ENCODE measurements at places on chromosomes 16 and 17.

- no peak for DNase-seq
Observed at GRCh38 chr16:64133366-64133765, 988.5 kb downstream of the CDH11 start.

DNA sequence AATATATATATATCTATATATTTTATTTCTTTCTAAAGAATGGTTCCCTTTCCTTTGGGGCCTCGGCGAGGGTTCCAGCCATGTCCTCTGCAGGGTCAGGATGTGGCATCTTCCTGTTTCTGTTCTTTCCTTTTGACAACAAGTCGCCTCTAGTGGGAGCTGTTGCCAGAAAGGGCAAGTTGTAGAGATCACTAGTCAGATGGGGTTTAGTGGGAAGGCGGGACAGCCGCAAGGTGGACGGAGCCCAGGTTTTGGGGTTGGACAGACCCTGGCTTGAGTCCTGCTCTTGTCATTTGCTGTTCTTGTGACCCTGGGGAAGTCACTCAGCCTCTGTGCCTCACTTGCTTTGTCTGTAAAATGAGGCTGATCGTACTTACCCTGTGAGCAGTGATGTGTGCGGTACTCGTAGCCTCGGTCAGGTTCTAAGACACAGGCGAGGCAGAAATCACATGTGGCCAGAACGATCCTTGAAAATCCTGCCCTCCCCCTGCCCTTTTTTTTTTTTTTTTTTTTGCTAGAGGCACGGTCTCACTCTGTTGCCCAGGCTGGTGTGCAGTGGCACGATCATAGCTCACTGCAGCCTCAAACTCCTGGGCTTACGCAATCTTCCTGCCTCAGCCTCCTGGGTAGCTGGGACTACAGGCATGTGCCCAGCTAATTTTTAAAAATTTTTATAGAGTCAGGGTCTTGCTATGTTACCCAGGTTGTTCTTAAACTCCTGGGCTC lies 80.1 kb downstream of the ABCC6 start:
- no peak for DNase-seq

- DNase-seq: no peak
Observed at GRCh38 chr17:79024901-79025737, 1.1 kb downstream of the C1QTNF1 start.

DNA sequence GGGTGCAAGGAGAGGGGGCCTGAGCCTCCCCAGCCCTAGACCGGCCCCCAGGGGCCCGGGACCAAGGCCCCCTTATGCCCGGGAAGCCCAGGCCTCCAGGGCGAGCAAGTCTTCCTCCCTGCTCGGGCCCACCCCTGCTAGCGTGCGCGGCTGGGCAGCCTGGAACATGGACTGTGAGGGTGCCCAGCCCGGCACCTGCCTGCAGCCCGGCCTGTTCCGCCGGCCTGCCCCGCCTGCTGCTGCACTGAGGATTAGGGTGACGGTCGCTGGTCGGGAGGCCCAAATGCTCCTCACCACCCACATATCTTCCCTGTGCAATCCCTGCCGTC lies 6.0 kb downstream of the HS3ST6 start:
- no peak for DNase-seq

- no peak for DNase-seq
Observed at GRCh38 chr16:49058382-49058781, 223.3 kb downstream of the CBLN1 start.

DNA sequence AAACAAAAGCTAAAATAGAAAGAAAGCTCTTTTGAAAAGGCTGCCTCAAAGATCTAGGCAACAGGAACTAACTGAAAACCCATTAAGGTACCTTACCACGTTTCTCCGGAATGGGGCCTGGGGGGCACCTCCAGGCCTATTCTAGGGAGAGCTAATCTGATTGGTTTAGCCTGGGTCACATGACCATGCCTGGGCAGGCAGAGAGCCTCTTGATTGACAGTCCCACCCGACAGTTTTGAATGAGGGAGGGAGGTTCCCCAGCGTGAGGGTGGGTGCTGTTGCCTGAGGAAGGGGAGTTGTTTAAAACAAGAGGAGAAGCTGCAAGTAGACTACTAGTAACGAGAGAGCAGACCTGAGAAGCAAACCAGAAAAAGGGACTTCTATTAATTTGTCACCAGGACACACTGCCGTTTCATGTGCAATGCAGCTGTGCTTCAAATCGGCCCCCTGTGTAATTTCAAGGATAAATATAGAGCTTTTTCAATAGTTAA lies 143.4 kb upstream of the HS3ST2 start:
- DNase-seq: peak; percentile 42

DNA sequence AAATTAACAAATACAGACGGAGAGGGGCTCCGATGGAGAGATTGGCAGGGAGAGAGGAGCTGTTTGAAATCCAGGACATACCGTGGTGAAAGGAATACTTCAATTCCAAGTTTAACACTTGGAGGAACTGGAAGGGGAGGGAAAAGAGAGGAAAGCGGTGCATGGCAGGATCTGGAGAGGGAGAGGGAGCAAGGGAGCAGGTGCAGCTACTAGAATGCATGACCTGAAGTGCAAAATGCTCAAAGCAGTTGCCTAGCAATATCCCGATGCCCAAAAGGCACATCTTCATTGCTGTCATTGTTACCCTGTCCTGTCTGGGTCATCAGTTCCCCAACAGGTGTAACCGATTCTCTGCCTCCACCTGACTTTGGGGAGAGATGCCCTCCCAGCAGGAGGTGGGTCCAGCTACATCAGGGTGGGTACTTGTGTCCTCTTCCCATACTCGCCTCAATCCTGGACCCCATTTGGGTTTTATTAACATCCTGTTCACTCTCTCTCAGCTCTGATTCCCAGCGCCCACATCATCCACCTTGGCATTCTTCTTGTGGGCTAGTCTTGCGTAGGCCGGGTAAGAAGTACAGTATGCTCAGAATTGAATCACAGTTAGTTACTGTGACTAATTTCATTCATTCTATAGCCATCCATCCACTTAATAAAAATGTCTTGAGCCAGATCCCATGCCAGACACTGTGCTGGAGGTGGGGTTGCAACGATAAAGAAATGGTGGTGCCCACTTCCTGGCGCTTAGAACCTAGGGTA lies 37.4 kb upstream of the EMP2 start:
- DNase-seq: no peak

GRCh38 chr16:75616521-75617010 lies 6.5 kb downstream of the ADAT1 start:
- DNase-seq: no peak

DNA sequence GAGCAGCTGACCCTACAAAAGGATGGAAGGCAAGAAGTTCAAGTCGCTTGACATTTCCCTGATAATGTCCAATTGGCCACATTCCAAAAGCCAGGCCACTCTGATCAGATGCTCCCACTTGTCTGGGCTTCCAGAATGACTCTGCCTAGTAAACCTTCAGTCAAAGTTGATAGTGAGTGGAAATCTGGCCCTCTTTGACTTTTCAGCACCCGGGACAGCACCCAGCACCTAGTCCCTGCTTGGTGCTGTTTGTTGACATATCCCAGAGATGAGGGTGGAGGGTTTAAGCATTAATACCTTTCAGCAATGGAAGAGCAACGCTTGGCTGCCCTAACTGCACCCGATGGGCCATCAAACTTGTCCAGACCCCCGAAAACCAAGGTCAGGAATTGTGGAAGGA lies 131.3 kb downstream of the AIPL1 start:
- no peak for DNase-seq

- DNase-seq: peak; percentile 2
Observed at GRCh38 chr17:27635275-27635823, 4.4 kb downstream of the LGALS9 start.

GRCh38 chr17:68456339-68457167 lies 743 bp downstream of the WIPI1 start:
- peak; percentile 65 for DNase-seq

- DNase-seq: no peak
Observed at GRCh38 chr16:49687476-49688002, 168.4 kb downstream of the ZNF423 start.

All from midbrain (tissue), 1 donor.